Fibroblast of skin of left biceps (primary cell): ENCODE measurements at places on chromosomes 5 and 9.

DNA sequence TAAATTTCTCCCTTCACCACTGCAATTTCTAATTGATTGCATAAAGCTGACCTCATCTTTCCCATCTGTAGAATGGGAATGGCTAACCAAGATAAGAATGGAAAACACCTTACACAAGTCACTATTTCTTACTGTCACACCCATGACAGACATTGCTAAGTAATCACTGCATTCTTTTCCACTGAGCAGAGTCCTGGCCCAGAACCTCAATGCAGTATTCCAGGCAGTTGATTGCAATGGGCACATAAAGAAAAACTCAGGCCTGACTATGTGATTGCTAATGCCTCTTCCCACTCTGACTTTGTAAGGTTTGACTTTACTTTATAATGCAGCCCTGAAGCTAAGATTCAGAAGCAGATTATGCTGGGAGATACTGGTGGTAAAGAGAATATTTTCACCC, 29.3 kb downstream of the TRIM32 start:
- no peak for DNase-seq

- no peak for DNase-seq
Observed at GRCh38 chr5:5882706-5883105, 460.2 kb downstream of the ICE1 start.

DNA sequence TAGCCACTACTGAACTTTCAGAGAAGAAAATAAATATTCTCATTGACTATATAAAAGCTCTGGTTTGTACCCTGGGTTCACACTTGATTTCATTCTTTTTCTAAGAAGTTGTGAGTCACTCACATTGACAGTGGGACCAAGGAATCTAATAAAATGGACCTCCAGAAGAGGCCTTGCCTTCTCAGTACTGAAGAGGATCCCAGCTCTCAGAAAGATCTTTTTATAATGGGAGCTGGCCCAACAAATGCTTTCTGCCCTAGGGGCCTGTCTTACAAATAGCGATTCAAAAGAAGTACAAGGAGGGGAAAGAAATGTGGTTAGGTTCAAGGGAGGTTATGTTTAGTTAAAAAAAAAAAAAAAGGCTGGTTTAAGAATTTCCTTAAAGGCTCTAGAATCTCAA, 237.9 kb downstream of the ISL1 start:
- DNase-seq, result no peak

GRCh38 chr9:70398145-70398556, 16.3 kb downstream of the KLF9 start:
- no peak for DNase-seq

DNA sequence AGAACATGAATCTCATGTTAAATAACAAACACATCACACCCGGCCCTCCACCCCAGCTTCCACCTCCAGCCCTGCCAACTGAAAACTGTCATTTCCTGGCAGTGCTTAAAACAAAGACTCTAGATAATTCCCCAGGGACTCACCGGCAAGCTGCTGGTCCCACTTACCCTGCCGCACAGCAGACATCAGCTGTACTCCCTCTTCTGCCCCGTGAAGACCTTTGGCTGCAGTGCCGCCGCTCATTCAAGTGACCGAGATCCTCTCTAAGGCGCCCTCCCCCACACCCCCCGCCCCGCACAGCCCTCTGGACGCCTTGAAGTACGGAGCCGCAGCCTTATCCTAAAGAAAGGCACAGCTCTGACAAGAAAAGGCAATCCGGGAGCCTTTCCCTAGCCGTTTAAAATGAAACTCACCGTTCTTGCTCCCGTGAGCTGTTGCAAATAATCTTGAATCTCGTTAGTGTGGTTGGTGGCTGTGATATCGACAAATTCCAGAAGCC, 434 bp downstream of the GLRX start:
- no peak for DNase-seq

- no peak for DNase-seq
Observed at GRCh38 chr5:134583766-134584165, 48.9 kb downstream of the SAR1B start.

GRCh38 chr5:178495706-178496105, 94.5 kb downstream of the COL23A1 start:
- DNase-seq, result no peak

DNA sequence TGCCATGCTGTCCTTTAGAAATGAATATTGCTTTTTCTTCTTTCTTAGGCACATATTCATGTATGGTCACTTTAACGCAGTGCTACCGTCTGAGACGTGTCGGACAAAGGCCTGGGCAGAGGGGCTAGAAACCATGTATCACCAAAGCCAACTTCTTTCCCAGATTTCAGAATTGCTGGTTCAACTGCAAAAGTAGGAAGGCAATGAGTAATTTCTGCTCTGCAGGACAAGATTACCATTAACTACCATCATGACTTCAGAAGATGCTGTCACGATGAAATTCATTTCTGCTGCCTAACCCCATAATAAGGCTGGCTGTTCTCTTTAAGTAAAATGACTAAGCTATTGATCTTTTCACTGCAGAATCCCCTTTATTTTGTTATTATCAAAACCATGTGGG, 306.7 kb downstream of the PDE4D start:
- DNase-seq, result no peak

DNA sequence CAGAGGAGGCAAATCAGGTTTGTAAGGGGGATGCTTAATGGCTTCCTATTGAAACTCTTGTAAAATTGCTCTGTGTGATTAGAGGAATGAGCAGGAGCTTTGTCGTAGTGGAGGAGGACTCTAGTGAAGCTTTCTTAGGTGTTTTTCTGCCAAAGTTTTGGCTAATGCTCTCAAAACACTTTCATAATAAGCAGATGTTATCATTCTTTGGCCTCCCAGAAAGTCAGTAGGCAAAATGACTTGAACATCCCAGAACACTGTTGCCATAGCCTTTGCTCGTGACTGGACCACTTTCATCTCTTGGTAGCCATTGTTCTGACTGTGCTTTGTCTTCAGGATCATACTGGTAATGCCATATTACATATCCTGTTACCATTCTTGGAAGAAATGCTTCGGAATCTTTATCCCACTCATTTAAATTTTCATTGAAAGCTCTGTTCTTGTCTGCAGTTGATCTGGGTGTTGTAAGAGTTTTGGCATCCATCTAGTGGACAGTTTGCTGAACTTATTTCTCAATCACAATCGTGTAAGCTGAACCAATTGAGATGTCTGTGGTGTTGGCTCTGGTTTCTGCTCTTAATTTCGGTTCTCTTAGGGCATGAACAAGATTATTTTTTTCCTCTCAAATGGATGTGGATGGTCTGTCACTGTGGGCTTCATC, 187.6 kb downstream of the COMMD10 start:
- no peak for DNase-seq

DNA sequence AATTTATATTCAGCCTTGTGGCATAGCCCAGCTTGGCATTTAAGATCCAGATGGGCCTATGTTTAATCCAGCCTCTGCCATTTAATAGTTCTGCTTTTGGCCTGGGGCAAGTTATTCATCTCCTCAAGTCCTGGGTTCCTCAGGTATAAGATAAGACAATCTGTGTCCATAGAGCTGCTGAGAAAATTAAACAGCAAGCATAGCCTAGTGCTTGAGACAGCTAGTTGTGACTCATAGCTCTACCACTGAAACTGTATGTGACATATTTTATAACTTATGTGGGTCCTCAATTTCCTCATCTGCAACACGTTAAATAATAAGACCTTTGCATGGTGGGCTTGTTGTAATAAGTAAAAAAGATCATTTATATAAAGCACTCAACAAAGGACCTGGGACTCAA, 53.3 kb upstream of the ATP10B start:
- no peak for DNase-seq

GRCh38 chr9:118595719-118596305, 773.4 kb downstream of the BRINP1 start:
- DNase-seq, result no peak

DNA sequence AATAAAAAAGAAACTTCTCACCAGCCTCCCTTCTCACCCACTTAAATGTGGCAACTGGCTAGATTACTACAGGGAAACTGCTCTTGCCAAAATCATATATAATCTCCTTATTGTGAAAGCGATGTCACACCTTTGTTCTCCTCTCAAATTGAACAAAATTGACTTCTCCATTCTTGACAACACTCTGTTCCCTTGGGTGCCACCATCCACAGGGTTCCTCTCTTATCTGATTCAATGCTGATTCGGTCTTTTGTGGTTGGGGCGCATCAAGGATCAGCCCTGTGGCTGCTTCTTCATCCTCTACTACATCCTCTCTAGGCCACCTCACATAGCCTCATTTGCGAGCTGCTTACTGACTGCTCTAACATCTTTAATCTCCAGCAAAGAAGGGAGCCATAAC, 86.1 kb downstream of the EDIL3 start:
- no peak for DNase-seq

DNA sequence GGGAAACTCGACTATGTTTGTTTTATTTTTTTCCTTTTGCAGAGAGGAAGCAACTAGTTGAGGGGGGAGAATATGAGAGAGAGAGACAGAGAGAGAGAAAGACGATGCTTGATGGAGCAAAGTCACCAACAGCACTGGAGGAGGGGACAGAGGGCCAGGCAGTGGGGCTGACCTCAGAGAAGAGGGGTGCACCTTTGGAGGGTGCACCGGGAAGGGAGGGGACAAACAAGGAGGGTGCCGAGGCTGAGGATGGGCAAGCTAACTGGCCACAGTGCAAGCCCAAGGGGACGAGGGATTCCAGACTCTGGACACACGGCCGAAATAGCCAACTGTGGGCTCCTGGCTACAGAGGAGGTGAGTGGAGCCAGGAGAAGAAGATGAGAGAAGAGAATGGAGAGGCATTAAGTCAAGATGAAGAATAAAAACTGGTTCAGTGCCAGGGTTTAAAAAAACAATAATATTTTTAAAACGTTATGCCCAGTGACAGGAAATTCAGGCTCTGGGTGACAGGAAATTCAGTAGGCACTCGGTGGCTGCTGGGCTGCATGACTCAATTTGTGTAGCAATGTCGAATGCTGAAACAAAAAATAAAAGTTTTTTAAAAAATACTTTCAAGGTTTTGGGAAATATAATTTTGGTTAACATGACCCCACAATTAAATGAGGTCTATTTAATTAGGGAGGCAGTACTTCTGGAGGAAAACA, 13.3 kb upstream of the GLRX start:
- DNase-seq, result no peak

GRCh38 chr9:69380811-69381210, 55.8 kb downstream of the ENTREP1 start:
- no peak for DNase-seq

DNA sequence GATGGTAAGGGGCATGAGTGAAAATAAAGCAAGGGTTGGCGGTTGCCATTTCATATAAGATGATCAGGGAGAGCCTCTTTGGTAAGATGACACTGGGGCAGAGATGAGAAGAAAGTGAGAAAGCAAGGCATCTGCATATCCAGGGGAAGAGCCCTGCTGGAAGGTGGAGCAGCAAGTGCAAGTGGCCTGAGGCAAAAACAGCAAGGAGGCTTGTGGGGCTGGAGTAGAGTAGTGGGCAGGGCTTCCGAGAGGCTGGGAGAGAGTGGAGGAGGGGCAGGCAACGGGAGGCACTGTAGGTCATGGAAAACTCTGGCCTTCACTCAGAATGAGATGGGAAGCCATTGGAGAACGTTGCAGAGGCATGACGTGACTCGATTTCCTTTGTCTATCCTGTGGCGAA, 199.2 kb downstream of the ARHGEF28 start:
- DNase-seq, result no peak

DNA sequence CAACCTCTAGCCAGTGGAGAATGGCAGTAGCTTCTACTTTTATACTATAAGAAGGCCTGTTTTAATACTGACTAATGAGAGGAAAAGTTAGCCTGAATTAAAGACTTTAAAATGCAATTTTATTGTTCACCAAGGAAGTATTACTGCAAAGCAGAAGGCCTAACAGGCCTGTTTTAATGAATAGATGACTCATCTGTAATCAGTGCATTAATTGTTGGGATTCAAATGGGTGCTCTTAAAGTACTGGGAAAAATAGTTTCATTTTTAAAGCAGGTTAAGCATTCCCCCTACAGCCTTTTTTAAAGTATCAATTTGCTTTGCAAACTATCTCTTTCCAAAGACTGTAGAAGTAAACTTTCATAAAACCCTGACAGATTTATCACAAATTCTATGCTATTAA, 147.7 kb downstream of the SIL1 start:
- no peak for DNase-seq
